ENCODE measurements at places on chromosomes 7 and 10.
A peak's percentile ranks its signal among the peaks of the same experiment; 100 is the strongest.

GRCh38 chr10:20473023-20473760, 423.9 kb downstream of the NEBL start:
- no peak for DNase-seq

DNA sequence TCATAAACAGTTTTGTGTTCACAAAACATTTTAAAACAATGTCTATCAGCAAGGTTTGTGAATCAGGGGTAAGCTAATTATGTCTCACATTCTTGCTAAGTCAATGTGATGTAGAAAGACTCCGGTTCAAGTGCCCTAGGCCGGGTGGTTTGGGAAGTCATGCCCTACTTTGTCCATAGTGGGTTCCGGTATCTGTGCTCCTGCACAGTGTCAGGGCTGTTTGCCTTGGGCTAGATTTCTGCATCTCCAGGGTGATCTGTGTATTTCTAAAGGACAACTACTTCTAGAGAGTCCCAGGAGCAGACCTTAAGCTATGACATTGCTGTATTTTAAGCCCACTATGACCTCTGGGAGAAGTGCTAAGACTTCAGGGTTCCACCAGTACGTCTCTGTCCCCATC, 504.1 kb downstream of the PLXNA4 start:
- DNase-seq, result no peak

- no peak for DNase-seq
These were observed 308.7 kb downstream of the ANKRD30A start for GRCh38 chr10:37434091-37434490.

DNA sequence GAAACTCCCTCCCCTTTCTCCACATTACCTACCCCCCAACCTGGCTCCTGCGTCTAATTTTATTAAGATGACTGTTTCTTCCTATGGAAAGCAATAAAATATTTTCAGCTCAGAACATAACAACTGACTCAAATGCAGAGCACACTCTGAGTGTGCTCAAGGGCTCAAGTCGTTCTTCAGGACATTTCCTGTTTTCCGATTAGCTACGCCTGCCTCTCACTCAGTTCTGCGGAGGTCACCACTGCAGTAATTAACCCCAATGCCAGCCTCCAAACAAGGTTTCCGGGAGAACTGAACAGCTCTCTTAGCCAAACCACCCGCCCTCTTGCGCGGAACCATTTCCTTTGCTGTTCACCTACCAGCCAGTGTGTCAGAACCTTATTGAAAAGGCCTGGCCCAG, 19.3 kb downstream of the MYOF start:
- peak; percentile 9 for DNase-seq

GRCh38 chr7:28061824-28062196, 118.8 kb downstream of the JAZF1 start:
- DNase-seq, result no peak

DNA sequence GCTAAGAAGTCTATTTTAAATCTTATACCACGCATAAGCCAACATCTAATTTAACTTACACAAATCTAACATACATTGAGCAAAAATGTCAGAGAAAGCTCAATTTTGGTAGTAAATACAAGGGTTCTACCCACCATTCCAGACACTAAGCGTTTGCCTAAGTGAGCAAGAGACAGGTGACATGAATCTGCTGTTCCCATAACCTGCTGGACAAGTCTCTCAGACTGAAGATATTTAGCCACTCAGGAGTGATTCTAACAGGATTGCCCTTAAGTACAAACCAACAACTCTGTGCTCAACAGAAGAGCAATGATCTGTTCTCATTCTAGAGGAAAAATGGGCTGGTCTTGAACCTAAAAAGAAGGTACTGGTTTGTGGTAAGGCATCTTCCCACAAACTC, 18.8 kb downstream of the EZH2 start:
- DNase-seq, result no peak

DNA sequence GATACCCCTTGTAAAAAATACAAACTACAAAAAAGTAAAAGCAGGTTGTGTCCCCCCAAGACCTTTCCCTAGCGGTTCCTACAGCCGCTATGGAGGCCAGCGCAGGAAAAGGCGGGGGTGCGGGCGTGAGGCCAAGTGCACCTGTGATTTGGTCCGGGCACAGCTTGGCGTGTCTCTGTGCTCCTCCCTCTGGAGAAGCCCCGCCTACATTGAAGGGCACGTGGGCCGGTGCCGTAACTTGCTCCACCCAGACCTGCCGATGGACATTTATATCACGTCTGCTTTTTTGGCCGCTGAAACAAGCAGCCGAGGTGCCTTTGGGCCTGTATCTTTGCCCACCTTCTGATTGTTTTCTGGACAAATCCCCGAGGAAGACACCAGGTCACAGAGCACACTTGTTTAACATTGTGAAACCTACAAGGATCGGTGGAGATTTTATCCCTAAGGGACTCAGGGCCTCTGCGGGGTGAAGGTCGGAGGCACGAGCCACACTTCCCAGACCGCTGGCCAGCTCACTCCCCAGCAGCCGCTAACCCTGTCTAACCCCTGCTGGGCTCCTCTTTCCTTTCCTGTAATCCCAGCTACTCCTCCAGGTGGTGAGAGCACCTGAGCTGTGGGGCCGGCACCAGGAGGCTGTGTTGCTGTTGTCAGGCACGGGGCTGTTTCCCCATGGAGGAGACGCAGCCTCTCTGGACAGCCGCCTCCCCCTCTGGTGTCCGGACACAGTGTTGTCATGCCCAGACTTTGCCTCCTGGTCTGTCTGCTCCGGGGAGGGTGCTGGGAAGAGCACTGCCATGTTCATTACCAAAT, 18.8 kb upstream of the INPP5A start:
- no peak for DNase-seq

DNA sequence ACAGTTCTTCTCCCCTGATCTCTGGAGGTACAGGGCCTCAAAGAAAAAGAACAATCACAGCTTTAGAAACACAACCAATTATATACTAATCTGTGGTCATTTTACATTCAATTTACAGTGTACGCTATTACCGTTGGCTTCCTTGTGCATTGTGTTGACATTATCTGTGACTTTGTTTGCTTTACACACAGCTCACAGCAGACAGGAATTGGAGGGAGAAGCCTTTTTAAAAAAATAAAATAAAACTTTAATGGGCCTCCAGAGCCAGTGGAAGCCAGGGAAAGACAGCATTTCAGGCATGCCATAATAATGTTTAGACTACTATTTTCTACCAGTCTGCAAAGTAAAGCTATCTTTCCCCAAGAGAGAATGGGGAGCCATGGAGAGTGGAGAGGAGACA, 179.0 kb upstream of the ADO start:
- DNase-seq, result no peak

DNA sequence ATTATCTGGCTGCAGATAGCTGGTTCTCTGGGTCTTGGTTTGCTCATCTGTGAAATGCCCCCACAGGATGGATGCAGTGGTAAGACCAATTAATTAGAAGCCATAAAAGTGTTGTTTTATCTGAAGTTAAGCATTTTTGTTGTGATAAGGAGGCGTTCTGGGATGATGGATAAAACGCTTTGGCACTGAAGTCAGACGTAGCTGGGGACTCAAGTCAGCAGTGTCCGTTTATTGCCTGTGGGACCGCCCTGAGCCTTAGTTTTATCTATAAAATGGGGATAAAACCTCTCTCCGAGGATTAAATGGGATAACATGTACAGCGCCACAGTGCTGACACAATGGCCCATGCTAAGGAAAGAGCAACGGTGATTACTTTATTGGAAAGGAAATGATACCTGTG, 34.7 kb downstream of the TCF7L2 start:
- DNase-seq, result no peak

DNA sequence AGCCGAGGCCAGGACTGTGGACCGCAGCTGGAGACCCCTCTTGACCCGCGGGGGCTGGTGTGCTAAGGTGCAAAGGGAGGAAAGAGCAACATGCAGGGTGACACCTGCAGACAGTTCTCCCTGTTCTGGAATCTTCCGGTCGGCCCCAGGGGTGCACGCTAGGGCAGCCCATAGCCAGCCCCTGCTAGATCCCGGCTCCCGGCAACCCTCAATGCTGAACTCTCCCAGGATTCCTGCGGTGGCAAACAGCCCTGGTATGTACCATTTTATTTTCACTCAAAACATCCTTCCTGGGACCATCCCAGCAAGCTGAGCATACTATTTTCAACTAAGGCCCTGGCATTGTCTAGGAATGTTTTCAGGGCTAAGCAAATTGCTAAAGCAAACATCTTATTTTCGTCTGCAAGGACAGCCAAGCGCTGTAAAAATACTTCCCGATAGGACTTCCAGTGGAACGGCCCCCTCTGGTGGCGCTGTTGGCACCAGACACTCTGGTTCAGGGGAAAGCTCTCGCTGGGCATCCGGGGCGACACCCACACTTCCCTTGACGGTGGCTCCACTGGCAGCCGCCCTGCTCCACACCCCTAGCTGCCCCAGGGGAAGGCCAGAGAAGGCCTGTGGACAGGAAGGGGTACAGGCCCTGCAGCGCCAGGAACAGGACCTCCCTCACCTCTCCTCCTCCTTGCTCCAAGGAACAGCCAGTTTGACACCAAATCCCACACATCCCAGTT, 99.4 kb downstream of the CTBP2 start:
- DNase-seq, result peak; percentile 46

DNA sequence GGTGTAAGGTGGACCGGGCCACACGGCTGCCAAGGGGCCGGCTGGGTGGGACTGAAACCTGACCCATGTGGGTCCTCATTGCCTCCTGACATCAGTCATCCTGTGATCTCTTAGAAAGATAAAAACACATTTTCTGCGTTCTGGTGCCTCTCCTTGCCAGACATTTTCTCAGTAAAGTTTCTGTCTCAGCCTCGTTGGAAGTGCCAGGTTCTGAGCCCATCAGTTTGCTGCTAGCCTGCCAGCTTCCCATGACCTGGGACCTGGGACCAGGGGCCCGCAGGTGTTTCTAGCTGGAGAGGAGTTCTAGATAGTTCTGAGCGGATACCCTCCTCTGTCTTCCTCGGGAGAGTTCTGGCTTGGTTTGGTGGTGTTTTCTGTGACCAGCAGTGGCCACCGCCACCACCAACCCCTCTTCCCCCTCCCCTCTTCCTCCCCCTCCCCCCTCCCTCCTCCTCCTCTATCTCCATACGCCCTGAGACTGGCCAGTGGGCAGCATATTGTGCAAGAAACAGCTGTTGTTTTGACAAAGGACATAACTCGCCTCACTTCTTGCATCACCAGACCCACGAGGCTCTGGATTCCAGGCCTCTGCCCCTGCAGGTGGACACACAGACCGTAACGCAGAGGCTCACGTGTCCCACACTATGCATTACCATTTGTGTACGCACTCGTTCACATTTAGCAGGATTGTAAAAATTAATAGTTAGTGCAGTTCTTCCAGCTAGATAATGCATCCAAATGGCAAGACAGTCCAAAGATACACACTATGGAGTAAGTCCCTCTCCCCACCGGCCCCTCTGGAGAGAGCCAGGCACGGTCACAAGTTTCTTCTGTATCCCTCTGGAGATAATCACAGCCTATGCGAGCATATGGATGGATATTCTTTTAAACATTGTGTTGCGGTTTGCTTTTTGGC, 94.6 kb downstream of the CUX1 start:
- DNase-seq, result peak; percentile 7

GRCh38 chr7:133815611-133816210, 311.4 kb upstream of the LRGUK start:
- no peak for DNase-seq

GRCh38 chr7:151687523-151688235, 168.0 kb upstream of the RHEB start:
- DNase-seq, result no peak

GRCh38 chr10:31321396-31321941, 2.5 kb downstream of the ZEB1 start:
- DNase-seq, result peak; percentile 59

- no peak for DNase-seq
These were observed 484.1 kb upstream of the ZMIZ1 start for GRCh38 chr10:78584681-78585080.

DNA sequence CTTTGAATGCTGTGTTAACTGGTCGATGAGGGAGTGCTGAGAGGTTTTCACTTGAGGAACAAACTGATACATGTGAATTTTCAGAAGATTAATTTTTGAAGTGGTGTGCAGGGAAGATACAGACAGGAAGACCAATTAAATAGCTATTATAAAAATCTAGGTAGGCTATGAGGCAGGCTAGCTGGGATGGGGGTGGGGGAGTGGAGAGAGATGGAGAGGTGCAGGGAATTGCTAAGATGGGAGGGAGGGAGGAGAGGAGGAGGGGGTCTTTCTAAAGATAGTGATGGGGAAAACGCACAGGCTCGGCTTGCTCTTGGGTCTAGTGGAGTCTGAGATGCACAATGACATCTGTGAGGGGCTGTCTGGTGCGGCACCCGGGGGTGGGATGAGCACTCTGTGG, 15.2 kb downstream of the ATXN7L1 start:
- no peak for DNase-seq

DNA sequence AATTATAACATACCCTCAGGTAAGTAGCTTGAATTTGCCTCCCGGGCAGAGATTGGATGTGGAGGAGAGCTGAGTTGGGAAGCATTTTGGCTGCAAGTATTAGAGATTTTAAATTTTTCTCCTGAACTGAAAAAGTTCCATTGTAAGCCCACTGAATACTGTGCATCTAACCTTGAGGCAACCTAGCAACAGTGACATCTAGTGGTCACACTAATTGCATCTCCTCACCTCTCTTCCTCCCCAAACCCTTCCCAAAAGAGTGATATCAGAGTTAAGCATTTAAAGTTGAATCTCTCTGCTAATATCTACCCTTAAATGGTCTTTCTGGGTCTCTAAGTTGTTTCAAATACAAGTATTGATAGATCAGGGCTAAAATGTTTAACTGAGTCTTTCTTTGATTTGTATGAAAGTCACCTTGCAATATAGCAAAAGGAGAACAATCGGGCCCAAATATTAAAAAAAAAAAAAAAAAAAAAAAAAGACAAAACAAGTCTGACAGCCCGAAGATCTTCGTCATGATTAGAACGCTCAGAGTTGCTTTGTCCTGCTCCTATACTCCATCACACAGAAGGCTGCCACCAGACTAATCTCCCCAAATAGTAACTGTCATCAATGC, 40.4 kb upstream of the DLX5 start:
- DNase-seq, result no peak

- peak; percentile 44 for DNase-seq
These were observed 8.0 kb upstream of the ZNRF2 start for GRCh38 chr7:30276203-30276900.

DNA sequence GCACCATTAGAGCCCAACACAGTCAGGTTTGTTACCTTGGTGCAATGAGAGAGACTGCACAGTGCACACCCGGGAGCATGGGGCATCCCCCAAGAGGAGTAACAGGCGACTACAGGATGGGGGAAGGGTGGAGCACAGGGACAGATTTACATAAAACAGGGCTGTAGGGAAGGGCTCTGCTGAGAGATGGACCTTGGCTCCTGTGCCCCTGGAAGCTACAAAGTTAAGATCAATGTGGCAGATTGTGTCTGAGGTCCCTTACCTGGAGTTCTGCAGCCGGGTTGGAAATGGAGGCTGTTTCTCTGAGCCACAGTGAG, 13.7 kb upstream of the SLC18A3 start:
- no peak for DNase-seq

GRCh38 chr7:106827626-106828025, 37.5 kb upstream of the PIK3CG start:
- no peak for DNase-seq

- no peak for DNase-seq
These were observed 1413.7 kb upstream of the CELF2 start for GRCh38 chr10:9603972-9604371.

DNA sequence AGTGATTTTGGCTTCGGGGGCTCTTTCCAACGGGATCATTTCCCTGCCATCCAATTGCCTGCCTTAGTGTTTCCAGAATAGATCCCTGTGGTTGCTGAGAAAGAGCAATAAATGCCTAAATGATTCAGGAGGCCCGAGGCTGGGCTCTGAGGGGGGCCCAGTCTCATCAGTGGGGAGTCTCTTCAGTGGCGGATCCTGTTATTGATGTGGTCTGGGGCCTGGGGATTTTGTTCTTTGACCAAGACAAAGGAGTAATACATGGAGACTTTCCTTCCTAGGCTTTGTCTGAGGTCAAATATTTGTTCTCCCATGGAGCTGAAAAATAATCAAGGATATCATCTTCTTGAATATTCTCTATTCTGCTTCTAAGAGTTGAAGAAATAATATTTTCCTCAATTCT, 40.8 kb downstream of the TAS2R41 start:
- no peak for DNase-seq

All from CD4-positive, alpha-beta T cell treated with Interferon gamma for 1 hour (primary cell).